ENCODE measurements at places on chromosomes 1 and 21.

GRCh38 chr1:173302890-173303829, 96.0 kb upstream of the TNFSF4 start:
- no peak for DNase-seq

GRCh38 chr1:147351140-147351835, 108.8 kb downstream of the CHD1L start:
- no peak for DNase-seq

DNA sequence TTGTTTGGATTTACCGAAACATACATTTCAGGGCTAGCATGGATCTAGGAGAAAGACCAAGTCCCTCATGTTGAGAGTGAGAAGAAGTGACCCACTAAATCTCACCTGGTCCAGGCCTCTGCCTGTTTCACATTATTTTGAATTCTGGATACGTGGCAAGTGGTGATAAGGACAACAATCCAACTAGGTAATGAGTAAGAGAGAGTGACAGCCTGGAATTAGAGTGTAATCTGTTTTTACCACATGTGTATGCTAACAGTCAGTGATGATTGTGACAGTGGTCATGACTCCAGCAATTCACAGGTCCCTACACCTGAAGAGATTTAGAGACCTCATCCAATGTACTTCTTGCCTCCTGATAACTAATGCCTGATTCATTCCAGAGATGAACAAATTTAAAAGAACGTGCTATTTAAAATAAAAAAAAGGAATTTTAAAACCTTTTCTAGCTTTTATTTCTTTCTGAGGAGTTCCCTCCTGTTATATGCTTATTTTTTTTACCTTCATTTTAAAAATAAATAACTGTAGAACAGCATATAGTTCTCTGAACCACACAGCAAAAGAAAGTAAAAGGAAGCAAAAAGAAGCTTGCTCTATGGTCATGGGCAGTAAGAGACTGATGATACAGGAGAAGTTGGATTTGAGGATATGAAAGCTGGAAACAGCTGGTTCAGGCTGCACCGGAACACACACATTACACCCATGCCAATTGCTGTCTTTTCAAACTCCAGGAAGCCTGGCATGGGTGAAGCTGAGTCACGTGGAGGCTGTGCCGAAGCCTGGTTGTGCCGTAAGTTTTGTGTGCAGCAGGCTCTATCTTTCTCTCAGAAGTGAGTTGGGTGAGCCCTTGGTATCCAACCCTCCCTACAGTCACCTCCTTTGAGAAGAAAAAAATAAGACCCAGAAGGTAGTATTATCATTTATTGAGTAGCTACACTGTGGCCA, 14.7 kb downstream of the C1orf116 start:
- peak; percentile 74 for DNase-seq

GRCh38 chr1:182066934-182067333, 5.4 kb upstream of the ZNF648 start:
- no peak for DNase-seq

GRCh38 chr1:65387821-65388220, 32.6 kb upstream of the LEPR start:
- no peak for DNase-seq

DNA sequence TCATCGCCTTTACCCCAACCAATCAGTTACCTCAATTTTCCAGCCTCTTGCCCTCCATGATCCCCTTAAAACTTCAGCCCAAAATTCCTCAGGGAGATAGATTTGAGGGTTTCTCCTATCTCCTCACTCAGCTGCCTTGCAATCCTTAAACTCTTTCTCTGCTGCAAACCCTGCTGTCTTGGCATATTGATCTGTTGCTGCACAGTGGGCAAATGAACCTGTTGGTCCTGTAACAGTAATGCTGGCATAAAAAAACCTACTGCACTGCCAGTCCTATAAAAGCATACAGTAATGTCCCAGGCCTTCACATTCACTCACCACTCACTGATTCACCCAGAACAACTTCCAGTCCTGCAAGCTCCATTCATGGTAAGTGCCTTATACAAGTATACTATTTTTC, 5.1 kb upstream of the TEDDM1 start:
- no peak for DNase-seq

- peak; percentile 81 for DNase-seq
Observed at GRCh38 chr1:205832326-205832751, 17.6 kb downstream of the PM20D1 start.

DNA sequence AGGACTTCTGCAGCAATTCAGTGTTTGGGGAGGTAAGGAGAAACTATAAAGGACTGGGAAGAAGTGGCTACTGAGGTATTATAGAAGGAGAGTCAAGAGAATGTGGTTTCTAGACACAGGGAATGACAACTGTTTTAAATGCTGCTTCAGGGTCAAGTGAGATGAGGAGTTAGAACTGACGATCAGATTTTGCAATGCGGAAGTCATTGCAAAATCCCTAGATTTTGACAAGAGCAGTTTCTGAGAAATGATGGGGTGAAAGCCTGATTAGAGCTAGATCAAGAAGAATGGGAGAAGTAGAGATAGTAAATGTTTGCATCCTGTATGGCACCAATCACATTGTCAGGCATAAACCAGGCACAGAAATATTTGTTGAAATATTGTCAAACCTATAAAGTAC, 4.7 kb upstream of the TSNAX start:
- DNase-seq: no peak

DNA sequence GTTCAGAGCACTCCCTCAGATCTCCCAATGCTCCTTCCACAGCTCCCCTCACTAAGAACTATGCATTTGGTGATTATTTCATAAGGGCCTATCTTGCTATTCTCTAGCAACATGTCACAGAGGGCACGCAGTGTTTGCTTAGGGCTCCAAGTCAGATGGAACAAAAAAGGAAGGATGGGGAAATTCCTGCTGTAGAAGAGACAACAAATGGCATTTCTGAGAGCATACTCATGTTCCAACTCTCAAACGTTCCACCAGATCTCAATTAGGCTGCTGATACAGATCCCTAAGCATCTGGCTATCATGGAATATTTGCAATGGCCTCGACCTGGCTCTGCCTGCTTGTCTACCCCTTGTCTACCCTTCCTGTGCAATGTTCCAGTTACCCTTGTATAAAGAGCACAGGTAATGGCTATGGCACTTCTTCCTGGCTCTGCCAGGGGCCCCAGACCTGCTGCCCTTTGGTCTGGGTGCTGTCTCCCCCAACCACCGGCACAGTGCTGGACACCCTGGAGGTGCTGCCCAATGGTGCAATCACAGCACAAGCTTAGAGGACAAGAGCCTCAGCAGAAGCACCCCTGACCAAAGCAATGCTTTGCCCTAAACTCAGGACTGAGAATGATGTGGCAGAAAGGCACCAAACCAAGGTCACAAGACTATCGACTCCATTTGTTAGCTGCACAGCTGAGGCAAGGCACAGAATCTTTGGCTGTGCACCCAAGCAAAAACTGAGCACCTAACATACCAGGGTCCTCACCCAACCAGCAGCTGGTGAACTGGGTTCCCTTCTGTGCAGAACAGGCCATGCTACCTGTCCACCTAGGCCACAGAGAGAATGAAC, 3.6 kb downstream of the PARP1 start:
- DNase-seq: peak; percentile 71
